ENCODE measurements at places on chromosomes 7 and 10. TPM values are rescaled to one million over a fixed set of nuclear protein-coding genes. Genes with fewer than 3 reads are reported as not detected.

The C10orf67 gene
- total RNA-seq, result 0.21 TPM

The PDCD4 gene
- total RNA-seq, result 133 TPM

The ING3 gene
- 11.7 TPM for total RNA-seq

The FAM237B gene
- not detected for total RNA-seq

- no peak for DNase-seq
Observed at GRCh38 chr7:67847092-67847787, 850.6 kb downstream of the TYW1 start.

DNA sequence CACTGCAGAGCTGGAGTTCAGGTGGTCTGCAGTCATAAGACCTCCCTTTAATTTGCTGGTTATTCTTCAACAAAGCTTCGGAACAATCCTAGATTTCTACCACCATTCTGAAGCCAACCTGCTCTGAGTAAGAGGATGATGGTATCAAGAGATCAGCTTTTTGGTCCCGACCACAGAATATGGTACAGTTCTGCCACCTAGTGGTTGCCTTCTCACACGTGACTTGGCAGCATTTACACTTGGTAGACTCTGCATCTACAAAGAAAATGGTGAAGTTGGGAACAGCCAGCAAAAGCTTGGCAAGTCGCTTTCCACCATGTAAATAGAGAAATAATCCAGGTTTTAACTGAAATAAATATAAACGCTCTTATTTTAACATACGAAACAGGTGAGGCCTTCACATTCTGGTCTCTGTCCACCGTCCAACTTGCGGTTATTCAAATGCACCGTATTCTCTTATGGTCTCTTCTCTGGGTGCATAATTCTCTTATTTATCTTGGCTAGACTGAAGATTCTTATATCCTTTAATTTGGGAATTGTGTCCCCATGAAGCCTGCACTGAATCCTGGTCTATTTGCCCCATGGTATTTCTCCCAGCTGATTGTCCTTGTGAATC, 173.9 kb upstream of the GRM3 start:
- DNase-seq, result peak; percentile 80

All from MCF 10A (cell line).